ENCODE measurements at places on chromosomes 7 and 10.

DNA sequence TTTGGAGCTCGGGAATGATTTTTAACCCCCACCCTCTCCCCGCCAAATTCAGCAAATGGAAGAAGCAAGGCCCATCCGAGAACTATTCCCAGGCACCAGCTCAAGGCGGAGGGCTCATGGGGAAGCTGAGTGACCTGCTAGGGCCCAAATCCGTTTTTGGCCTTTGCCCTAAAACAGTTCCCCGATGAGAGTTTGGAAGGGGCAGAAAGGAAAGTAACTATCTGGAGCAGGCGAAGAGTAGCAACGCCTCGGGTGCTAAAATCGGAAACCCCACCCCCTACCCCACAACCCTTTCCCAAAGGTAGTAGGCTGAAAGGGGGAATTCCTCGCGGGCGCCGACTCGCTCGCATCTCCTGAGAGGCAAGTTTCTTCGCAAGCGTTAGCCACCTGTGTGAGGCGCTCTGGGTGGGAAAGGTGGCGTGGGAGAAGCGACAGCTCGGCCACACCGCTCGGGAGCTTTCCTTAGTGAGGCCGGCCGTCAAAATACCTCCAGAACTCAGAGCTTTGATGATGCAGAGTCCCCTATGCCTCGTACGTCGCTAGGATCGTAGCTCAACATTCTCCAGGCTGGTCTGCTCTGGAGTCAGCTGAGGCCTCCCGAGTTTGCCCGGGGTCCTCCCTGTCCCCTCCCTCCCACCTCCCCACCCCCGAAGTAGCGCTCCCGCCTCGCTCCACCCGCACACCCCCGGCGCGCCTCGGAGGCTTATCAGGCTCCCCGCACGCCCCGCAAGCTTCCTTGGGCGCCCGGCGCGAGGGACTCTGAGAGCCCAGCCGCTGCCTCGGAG lies 642 bp upstream of the PRKG1 start:
- no peak for DNase-seq

GRCh38 chr7:141123522-141123921 lies 49.7 kb downstream of the TMEM178B start:
- DNase-seq = no peak

DNA sequence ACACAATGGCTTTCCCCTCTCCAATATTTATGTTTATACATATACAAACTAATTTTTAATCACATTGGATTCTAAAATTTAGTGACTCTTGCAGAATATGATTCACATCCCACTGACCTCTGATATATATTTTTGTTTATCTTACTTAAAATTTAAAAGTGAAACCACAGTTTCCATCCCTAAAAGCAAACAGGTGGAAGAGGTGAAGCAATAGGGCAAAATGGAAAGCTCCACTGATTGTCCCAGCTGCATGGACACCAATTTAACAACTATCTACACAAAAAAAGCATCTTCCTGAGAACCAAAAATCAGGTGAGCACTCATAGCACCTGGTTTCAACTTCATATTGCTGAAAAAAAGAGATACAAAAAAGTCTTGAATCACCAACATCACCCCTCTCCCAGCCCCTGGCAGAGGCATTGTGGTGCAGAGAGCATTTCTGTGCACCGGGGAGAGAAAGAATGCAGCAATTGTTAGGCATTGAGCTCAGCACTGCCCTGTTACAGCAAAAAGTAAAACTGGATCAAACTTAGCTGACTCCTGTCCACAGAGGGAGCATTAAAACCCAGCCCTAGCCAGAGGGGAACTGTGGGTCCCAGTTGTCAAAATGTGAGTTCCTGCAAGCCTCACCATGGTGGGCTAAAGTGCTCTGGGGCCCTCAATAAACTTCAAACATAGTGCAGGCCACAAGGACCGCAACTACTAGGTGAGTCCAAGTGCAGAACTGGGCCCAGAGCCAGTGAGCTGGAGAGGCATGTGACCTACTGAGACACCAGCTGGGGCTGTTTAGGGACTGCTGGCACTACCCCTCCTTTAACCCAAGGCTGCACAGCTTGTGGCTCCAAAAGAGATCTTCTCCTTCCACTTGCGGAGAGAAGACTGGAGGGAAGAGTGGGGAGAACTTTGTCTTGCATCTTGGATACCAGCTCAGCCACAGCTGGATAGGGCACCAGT lies 92.1 kb downstream of the SIRT1 start:
- DNase-seq = no peak

DNA sequence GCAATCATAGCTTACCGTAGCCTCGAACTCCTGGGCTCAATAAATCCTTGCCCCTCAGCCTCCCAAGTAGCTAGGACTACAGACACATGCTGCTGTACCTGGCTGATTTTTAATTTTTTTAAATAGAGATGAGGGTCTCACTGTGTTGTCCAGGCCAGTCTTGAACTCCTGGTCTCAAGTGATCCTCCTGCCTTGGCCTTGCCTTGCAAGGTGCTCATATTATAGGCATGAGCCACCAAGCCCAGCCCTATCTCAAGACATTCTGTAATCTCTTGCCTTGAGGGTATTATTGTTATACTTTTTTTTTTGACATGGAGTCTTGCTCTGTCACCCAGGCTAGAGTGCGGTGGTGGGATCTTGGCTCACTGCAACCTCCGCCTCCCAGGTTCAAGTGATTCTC lies 86.6 kb downstream of the PHTF2 start:
- DNase-seq = no peak

DNA sequence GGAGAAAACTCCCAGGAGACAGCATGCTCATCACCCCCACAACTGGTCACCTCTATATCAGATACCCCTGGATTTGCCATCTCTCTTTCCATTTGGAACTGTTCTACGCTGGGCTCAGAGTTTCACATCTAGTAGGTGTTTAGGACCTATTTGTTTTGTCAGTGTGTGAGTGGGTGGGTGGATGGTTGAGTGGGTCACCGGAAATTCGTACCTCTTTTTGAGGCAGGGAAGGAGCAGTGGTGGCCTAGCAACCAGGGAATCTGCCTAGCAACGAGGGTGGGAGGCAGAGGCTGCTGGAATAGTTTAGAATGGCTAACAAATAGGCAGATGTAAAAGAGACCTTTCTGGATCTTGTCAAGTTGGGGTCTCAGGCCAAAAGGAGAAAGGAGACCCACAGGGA lies 23.2 kb upstream of the SLF2 start:
- DNase-seq = no peak

GRCh38 chr7:79810916-79811315 lies 323.7 kb upstream of the GNAI1 start:
- DNase-seq = no peak

DNA sequence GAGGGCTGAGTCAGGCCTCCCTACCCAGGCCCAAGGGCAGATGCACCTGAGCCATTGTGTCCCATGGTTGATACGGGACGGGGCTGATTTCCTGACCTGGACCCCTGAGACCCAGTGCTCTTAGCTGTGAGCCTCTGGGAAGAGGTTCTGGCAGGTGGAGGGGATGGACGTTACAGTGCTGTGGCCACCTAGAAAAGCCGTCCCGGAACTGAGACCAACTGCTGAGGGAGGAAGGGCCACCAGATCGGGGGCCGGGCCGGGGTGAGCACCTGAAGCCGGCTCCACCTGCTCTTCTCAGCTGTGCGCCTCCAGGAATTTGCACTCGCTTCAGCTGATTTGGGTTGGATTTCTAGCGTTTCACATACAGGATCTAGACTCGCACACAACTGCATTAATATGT lies 35.4 kb downstream of the CHST12 start:
- DNase-seq = no peak

DNA sequence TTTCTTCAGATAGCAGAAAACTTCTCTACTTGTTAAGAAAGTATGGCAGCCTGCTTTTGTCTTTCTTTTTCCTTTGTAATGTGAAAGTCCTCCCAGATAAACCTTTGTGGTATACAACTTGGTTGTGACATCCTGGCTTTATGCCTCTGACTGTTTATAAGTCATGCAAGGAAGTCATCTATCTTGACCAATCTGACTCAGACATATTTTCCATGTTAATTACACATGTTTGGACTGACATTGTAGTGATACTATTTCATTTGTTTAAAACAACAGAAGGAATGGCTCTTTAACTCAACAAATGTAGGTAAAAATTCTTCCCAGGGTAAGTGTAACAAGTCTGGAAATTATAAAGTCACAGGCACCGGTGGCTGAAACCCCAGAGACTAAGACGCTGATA lies 341.6 kb upstream of the MEOX2 start:
- no peak for DNase-seq
